ENCODE measurements at places on chromosomes 11 and 22.

DNA sequence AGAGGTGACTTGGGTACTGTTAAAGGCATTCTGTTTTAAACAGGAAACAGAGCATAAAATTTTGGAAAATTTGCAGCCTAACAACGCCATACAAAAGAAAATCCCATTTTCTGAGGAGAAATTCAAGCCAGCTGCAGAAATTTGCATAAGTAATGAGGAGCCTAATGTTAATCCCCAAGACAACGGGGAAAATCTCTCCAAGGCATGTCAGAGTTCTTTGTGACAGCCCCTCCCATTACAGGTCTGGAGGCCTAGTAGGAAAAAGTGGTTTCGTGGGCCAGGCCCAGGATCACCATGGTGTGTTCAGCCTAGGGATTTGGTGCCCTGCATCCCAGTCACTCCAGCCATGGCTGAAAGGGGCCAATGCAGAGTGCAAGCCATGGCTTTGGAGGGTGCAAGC lies 1333.1 kb upstream of the TENM4 start:
- DNase-seq: no peak

DNA sequence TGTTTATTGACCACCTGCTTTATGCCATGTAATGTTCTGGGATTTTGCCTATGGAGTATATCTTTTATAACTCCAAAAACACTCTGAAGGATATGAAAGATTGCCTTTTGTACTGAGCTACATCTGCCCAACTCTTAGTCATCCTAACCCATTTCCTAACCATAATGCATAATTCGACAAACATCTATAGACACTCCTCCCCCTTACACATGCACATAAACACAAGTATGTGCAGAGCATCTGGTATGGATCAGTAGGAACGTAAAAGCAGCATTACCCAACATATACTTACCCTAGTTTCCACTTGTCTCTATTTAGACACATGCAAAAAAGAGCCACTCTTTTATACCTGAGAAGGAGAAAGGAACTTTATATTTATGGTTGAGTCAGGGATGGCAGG lies 272.8 kb downstream of the FAM76B start:
- DNase-seq: no peak

- DNase-seq: no peak
Measured at GRCh38 chr11:91805293-91805692, 419.3 kb upstream of the FAT3 start.

DNA sequence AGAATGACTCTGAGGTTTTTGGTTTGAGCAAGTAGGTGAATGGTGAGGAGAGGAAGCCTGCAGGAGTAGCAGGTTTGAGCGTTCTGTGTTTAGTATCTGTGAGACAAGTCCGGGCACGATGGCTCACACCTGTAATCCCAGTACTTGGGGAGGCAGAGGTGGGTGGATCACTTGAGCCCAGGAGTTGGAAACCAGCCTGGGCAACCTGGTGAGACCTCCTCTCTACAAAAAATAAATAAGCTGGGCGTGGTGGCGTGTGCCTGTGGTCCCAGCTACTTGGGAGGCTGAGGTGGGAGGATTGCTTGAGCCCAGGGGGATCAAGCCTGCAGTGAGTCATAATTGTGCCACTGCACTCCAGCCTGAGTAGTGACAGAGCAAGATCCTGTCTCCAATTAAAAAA lies 9.7 kb upstream of the CENATAC start:
- DNase-seq: no peak

Measured in stimulated activated effector memory CD8-positive, alpha-beta T cell treated with anti-CD3 and anti-CD28 coated beads, Interleukin-12 subunit alpha, Interleukin-12 subunit beta, amount 100 ng/mL, for 72 hours (primary cell).